GM04504 (cell line): ENCODE measurements at places on chromosomes 2 and 18.
A peak's percentile ranks its signal among the peaks of the same experiment; 100 is the strongest.

- DNase-seq: no peak
Measured at GRCh38 chr2:159712929-159713420, 669 bp downstream of the MARCHF7 start.

GRCh38 chr2:38057651-38058410 lies 18.1 kb downstream of the CYP1B1 start:
- no peak for DNase-seq

GRCh38 chr2:180890781-180891180 lies 89.6 kb upstream of the UBE2E3 start:
- peak; percentile 4 for DNase-seq

GRCh38 chr2:207399301-207399700 lies 130.5 kb upstream of the CREB1 start:
- no peak for DNase-seq

- no peak for DNase-seq
Measured at GRCh38 chr2:159217676-159218075, 68.8 kb downstream of the WDSUB1 start.

DNA sequence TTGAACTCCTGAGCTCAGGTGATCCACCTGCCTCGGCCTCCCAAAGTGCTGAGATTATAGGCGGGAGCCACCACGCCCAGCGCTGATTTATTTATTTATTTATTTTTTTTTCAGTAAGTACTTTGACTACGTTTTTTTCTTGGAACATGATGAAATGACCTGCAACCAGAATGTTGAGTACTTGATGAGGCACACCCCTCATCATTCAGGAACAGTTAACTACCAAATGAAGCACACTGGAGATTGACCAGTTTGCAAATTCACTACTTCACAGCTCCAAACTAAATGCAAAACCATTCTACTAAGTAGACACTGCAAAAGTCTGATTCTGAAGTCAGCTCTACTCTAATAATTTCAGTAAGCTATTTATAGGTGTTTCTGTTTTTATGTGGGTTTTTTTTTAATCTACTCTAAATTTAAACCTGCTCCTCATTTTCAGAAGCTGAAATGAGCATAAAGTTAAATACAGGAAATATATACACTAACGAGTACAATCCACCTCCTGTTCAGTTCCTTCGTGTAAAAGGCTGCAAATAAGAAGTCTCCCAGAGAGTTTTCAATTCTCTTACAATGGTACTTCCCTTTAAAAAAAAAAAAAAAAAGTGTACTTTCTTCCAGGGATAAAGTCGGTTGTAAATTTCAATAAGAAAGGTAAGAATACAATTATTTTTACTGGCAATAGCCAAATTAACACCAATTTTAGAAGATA lies 1.4 kb downstream of the GFPT1 start:
- DNase-seq: peak; percentile 17

DNA sequence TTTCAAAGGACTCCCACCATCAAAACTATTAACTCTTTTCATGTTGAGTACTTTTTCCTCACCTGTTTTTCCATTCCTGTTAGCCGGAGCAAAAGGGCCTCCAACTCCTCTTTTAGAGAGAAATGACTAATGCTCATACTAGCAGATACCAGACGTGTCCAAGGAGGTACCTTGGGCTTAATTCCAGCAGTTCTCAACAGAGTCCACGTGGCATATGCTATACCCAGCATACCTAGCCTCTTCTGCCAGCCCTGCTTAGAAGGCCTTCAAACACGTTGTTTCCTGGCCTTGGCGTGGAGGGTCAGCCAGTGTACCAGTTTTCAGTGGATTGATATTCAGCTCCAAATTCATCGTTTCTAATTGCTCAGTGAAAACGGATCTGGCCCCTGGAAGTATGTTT lies 123.9 kb downstream of the MGAT5 start:
- DNase-seq: no peak

- DNase-seq: peak; percentile 23
Measured at GRCh38 chr18:68387246-68387645, 327.7 kb downstream of the TMX3 start.

DNA sequence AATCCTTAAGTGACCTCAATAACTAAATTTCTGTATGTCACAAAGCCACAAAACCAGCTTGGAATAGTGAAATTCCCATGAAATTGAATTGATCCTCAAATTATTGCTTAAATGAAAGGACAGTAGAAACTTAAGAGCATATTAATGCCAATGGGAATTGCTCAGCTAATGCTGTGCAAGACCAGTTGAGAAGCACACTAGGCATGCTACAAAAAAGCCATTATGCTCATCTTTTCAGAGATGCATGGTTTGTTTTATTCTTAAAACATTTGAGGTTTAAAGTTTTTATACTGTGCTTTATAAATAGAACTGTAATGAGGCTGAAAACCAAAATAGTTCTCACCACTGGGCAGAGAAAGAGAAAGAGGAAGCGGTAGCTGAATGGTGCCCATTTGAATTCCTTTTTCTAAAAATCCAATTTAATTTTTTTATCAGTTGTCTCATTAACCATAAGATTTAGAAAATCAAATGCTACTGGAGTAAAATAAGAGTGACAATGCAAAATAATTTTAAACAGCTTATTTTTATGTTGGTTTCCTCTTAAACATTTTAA lies 98.6 kb downstream of the LNPK start:
- no peak for DNase-seq

DNA sequence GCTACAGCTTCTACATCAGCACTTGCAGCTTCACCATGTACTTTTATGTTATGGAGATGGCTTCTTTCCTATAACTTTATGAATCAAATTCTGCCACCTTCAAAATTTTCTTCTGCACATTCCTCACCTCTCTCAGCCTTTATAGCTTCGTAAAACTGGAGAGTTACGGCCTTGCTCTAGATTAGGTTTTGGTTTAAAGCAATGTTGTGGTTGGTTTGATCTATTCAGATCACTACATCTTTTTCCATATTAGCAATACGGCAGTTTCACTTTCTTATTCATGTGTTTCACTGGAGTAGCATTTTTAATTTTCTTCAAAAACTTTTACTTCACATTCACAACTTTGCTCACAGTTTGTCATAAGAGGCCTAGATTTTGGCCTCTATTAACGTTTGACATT lies 242.9 kb upstream of the GYPC start:
- no peak for DNase-seq

DNA sequence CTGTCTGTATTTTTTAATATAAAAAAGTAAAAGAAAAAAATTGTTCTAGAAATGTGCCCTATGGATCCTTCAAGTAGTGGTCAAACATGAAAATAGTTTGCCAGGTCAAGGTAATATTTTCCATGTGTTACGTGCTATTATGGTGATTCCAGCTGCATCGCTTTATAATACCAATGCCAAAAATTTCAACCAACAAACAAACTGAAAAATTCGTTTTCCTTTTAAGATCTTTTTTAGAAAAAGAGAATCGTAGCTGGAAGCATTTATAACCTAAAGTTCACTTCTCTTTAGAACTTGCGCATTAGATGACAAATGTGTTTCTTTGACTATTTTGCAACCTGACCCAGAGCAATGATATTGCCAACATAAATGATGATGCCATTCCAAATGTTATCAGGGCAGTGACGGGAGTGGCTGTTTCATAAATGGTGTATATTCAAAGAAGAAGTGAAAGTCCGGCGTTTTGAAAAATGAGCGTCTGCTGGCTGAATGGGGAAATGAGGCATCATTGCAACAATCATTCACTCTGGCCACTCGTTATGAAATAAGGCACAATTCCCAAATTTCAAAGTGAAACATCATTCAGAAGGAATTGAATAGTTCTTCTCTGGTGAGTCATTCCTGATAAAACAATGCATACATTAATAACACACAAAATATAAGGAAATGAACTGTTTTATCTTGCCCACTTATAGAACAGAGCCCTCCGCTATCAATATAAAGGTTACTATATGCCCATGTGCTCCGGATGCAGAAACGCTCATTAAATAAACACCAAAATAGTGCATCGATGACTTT lies 297.4 kb downstream of the TGIF1 start:
- no peak for DNase-seq

DNA sequence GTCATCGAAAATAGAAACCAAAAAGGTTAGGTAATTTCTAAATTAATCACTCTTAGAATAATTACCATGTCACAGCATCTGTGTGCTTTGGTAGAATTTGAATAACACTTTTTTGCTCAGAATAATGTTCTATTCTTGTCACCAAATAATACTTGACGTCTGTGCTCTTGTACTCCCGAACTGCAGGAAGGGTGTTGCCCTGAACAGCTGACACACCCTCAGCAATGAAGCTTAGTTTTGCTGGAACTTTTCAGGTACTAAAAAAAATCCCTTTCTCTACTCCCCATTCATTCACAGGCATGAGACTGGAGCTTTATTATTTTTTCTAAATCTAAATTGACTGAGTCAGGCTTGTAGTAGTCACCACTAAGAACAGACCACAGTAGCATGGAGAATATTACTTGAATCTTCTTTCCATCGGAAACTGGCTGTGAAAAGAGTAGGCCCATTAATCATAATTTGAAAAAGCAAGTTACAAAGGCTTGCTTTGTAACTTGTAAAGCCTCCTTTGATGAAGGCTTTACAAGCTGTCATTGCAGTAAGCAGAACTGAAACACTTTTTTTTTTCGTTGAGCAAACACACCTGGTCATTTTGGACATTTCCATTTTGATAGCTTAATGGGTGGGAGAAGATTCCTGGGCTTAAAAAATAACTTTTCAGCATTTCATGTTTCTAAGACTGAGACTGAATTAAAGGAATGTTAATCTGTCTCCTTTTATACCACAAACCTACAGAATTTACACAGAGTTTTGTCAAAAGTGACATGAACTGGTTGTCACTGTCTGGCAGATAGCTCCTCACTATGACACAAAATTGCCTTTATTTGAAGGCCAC lies 70.3 kb upstream of the PELI1 start:
- DNase-seq: no peak

DNA sequence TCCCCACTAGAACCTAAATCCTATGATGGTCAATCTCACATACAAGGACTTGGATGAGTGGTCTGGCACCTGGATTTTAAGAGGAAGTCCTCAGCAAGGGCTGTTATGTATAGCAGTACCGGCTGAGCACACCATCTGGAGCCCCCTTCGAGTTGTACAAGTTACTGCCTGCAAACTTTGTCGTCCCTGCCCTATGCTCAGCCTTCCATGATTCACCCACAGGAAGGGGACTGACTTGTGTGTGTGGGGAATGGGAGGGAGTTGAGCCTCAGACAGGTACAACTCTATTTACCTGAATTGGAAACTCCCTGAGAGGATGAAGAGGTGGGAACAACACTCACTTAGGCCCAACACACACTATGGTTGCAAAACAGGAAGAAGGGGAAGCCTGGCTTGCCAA lies 186.6 kb downstream of the MYO5B start:
- no peak for DNase-seq

GRCh38 chr18:63161761-63162195 lies 157.8 kb downstream of the BCL2 start:
- peak; percentile 43 for DNase-seq

- no peak for DNase-seq
Measured at GRCh38 chr18:36050479-36050878, 16.9 kb downstream of the RPRD1A start.

- DNase-seq: no peak
Measured at GRCh38 chr2:42195559-42195958, 26.4 kb downstream of the EML4 start.
